Activated CD4-positive, alpha-beta T cell treated with anti-CD3 and anti-CD28 coated beads, Interleukin-2, amount 10 ng/mL, durations not matched to agents 7 days and 5 days (primary cell): ENCODE measurements at places on chromosomes 7 and 10. TPM values are rescaled to one million over a fixed set of nuclear protein-coding genes. Genes with fewer than 3 reads are reported as not detected.
A peak's percentile ranks its signal among the peaks of the same experiment; 100 is the strongest.

Gene RAMP3
- total RNA-seq: not detected

Gene TAS2R41
- total RNA-seq: not detected

Gene IKZF1
- 406 TPM for total RNA-seq

Gene VDAC2
- total RNA-seq: 122 TPM

Gene ASB10
- not detected for total RNA-seq

Gene AUTS2
- 18.9 TPM for total RNA-seq

Gene RHOBTB1
- 0.07 TPM for total RNA-seq

Gene GIMAP7
- total RNA-seq: 244 TPM

Gene TMEM236
- total RNA-seq: 0.04 TPM

DNA sequence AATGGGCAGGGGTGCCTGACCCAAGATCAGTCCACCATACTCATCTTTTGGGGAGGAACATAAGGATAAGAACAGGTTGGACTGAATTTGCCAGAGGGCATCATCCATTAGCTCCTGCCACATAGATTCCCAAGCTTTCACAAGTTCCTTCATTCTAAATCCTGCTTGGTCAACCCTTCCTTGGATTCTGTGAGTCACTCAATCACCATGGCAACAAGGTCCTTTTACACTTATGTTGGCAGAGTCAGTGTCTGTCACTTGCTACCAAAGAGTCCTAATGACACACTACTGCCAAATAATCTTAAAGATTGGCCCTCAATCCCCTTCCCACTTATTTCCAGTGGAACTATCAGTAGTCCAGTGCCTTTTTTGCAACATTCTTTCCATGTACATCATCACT lies 5.0 kb upstream of the LGI1 start:
- H3K27me3 ChIP-seq: peaks cover 17% of the 10 kb centered on the region
- no peaks in the 10 kb centered on the region for H3K36me3 ChIP-seq
- DNase-seq: no peak
- H3K4me3 ChIP-seq: no peak overlapping the region
- no peak overlapping the region for H3K27ac ChIP-seq

DNA sequence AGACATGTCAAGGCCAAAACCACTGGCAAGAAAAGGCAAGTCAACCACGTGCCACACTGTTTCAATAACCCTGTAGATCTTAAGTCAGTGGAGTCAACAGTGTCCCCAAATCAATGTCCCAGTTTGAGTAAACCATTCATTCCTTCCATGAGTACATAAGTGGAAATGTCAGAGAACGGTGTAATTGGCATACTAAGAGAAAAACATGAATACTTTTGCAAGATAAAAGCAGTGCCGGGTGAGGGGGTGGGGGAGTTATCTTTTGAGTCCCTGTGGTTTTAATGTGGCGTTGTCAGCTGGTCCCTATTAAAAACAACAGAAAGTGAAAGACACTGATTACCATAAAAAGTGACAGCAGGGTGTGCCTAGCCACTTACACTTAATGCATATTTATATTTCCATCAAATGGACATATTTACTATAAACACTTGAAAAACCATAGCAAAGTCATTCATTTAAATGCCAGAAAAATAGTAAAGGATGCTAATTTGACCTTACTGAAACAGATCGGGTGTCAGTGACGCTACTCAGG lies 37.8 kb downstream of the RSU1 start:
- peak; percentile 55 for DNase-seq
- no peak overlapping the region for H3K4me3 ChIP-seq
- peaks cover 18% of the 10 kb centered on the region for H3K36me3 ChIP-seq
- H3K4me1 ChIP-seq: peaks cover 28% of the 10 kb centered on the region
- peak overlapping the region; percentile 59 for H3K27ac ChIP-seq
- H3K27me3 ChIP-seq: no peaks in the 10 kb centered on the region

DNA sequence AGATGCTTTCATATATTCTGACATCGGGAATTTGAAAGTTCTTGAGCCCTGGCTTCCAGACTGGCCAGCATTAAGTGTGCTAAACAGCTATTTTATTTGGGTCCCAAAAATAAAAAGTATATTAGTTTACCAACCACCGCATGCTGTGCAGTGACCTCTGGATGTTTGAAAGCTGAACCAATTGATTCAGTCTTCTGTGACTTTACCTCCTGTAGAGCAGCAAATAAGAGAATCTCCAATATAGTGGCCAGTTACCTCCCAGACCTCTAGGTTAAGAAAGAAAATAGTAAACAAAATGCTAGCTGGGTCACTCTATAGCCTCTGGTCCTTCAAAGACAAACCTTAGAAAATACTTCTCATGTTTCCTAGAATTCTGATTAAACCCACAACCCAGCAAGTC lies 424.6 kb upstream of the NFE2L3 start:
- no peak for DNase-seq
- peaks cover 4% of the 10 kb centered on the region for H3K27me3 ChIP-seq
- H3K4me3 ChIP-seq: no peak overlapping the region
- H3K4me1 ChIP-seq: no peaks in the 10 kb centered on the region

- no peaks in the 10 kb centered on the region for H3K36me3 ChIP-seq
- H3K4me3 ChIP-seq: no peak overlapping the region
- H3K27ac ChIP-seq: no peak overlapping the region
- H3K4me1 ChIP-seq: no peaks in the 10 kb centered on the region
- DNase-seq: peak; percentile 54
- peaks cover 4% of the 10 kb centered on the region for H3K27me3 ChIP-seq
Measured at GRCh38 chr10:18104223-18104872, 35.9 kb upstream of the CACNB2 start.

GRCh38 chr10:68099736-68100135 lies 9.6 kb upstream of the MYPN start:
- DNase-seq: no peak
- peaks cover 12% of the 10 kb centered on the region for H3K27me3 ChIP-seq
- H3K27ac ChIP-seq: no peak overlapping the region
- no peaks in the 10 kb centered on the region for H3K36me3 ChIP-seq

GRCh38 chr7:139943401-139943800 lies 114.3 kb downstream of the TBXAS1 start:
- no peak for DNase-seq
- H3K36me3 ChIP-seq: peaks cover 13% of the 10 kb centered on the region
- H3K4me3 ChIP-seq: no peak overlapping the region

GRCh38 chr7:51789489-51789888 lies 472.9 kb upstream of the COBL start:
- H3K4me1 ChIP-seq: no peaks in the 10 kb centered on the region
- H3K27me3 ChIP-seq: no peaks in the 10 kb centered on the region
- no peak overlapping the region for H3K27ac ChIP-seq
- H3K36me3 ChIP-seq: no peaks in the 10 kb centered on the region
- no peak overlapping the region for H3K4me3 ChIP-seq

DNA sequence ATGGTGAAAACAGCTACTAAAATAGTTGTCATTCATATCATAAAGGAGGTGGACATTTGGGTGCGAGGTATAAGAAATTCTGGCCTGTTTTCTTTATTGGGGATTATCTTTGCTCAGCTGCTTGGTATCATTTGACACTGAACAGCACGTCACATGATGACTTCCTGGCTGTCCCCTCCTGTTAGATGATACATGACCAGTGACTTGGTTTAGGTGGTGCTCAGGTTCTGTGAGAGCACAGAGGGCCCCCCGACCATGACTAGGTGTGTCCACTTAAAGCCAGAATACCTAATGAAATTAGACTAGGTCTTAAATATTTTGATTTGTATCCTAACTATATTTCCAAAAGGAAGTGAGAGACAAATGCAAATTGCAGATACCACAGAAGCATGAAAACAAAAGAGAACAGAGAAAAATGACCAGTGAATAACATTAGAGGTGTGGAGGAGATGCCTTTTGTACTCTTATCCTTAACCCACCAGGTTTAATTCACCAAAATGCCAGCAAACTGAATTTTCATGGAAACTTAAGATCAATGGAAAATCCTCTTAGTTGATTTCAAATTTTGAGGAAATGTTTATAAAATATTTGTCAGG lies 50.6 kb upstream of the GJD4 start:
- no peak overlapping the region for H3K4me3 ChIP-seq
- H3K4me1 ChIP-seq: no peaks in the 10 kb centered on the region
- no peaks in the 10 kb centered on the region for H3K27me3 ChIP-seq
- no peak overlapping the region for H3K27ac ChIP-seq
- peaks cover 8% of the 10 kb centered on the region for H3K36me3 ChIP-seq
- DNase-seq: no peak

DNA sequence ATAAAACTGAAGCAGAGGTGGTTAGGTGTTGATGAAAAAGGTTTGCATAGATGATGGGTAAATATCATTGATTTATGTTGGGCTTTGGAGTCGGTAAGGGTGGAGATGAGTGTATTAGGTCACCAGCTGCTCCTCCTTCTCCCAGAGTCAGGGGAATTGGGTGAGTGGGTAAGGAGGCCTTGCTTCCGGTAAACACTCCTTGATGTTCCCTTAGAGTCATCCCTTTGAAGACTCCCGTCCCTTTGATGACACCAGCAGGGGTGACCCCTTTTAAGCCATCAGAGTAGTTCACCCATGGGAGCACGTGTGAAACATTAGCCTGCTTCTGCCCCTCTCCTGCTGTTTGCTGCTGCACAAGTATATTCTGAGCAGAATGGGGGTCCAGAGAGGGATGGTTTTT lies 92.2 kb upstream of the DKK1 start:
- H3K27ac ChIP-seq: no peak overlapping the region
- DNase-seq: no peak
- H3K27me3 ChIP-seq: peaks cover 2% of the 10 kb centered on the region
- H3K4me3 ChIP-seq: no peak overlapping the region

DNA sequence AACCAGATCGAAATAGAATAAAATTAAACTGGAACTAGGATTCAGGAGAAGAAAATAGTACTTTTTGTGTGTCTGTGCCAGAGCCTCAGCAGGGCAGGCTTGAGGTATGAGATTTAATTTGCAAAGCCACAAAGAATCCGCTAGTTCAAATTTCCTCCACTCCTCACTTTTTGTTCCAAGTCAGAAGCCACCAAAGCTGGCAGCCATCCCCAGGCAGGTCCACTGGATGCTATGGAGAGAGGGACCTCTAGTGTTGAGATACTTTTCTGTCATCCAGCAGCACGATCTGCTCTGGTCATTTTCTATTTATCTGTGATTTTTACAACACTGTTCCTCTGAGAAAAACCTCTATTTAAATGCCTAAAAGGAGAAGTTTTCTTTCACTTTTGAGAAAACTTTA lies 147.9 kb upstream of the FRMD4A start:
- no peaks in the 10 kb centered on the region for H3K36me3 ChIP-seq
- H3K27ac ChIP-seq: no peak overlapping the region
- DNase-seq: no peak
- H3K4me1 ChIP-seq: no peaks in the 10 kb centered on the region

- no peaks in the 10 kb centered on the region for H3K36me3 ChIP-seq
- peaks cover 16% of the 10 kb centered on the region for H3K4me1 ChIP-seq
- H3K27ac ChIP-seq: no peak overlapping the region
- DNase-seq: no peak
- no peak overlapping the region for H3K4me3 ChIP-seq
Measured at GRCh38 chr10:88116971-88117626, 253.7 kb downstream of the PTEN start.

DNA sequence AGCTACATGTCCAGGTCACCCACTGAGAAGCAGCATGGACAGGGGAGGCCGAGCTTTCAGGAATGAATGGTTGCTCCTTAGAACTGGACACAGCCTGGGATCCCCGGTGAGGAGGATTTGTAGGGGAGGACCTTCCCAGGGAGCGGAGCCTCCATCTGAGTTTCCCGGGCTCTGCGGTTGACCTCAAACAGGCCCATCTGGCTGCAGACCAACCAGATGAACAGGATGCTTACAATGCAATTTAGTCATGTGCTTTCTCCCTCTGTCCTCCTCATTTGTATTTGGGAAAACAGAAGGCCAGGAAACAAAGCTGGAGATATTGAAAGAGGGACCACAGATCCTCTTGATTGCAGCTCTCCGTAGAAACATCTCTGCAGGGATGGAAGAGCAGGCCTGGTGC lies 104.8 kb downstream of the EMX2 start:
- peaks cover 15% of the 10 kb centered on the region for H3K27me3 ChIP-seq
- H3K36me3 ChIP-seq: no peaks in the 10 kb centered on the region
- peaks cover under 1% of the 10 kb centered on the region for H3K4me1 ChIP-seq
- no peak overlapping the region for H3K27ac ChIP-seq
- H3K4me3 ChIP-seq: no peak overlapping the region

GRCh38 chr7:514242-514641 lies 5.4 kb downstream of the PDGFA start:
- peaks cover 8% of the 10 kb centered on the region for H3K4me1 ChIP-seq
- no peak for DNase-seq
- no peak overlapping the region for H3K4me3 ChIP-seq
- no peaks in the 10 kb centered on the region for H3K36me3 ChIP-seq
- H3K27me3 ChIP-seq: peaks cover 25% of the 10 kb centered on the region

- no peak for DNase-seq
- no peaks in the 10 kb centered on the region for H3K36me3 ChIP-seq
- no peak overlapping the region for H3K4me3 ChIP-seq
- no peaks in the 10 kb centered on the region for H3K4me1 ChIP-seq
- no peak overlapping the region for H3K27ac ChIP-seq
- no peaks in the 10 kb centered on the region for H3K27me3 ChIP-seq
Measured at GRCh38 chr7:44283381-44284211, 41.8 kb downstream of the CAMK2B start.

DNA sequence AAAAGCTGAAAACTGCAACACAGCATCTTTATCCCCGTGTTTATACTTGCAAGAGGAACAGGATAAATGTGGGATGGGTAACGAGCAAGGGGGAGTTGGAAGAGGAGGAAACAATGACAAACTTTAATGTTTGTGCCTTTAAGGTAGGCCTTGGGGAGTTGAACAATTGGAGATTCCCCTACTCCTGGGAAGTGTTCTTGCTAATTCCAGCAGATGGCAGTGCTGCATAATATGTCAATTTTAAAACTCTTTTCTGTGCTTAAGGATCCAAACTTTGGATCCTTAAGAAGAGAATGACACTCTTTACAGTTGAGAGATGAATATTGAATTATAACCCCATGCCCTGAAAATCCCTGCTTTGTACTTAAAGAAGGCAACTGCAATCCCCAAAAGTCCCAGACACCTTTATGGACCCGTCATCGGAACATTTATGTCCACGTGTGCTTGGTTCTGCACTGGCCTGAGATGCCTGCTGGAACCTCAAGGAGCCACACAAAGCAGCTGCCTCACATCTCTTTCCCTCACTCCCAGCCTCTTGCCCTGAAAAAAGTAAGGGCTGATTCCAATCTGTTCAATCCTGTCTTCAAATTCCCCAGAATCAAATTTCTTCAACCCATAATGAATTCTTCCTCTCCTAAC lies 12.0 kb downstream of the IFIT5 start:
- H3K27ac ChIP-seq: no peak overlapping the region
- H3K4me1 ChIP-seq: peaks cover 2% of the 10 kb centered on the region
- peaks cover 12% of the 10 kb centered on the region for H3K36me3 ChIP-seq
- H3K27me3 ChIP-seq: peaks cover 2% of the 10 kb centered on the region
- no peak overlapping the region for H3K4me3 ChIP-seq

DNA sequence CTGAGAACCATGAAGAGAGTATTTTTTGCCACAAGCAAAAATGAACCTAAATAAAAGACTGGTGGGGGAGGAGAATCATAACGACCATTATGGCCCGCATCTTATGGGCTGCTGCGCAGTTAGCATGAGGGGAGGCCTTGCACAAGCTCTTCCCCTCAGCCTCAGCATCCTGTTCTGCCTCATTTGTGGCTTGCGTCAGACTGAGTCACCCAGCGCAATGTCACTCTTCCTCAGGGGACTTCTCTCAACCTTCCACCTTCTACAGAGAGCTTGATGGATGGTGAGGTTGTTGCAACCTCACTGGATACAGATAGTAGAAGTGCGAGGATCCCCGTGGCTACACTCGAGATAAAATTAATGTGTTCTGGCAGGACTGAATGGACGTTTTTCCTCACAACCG lies 16.8 kb upstream of the GPR15LG start:
- no peak for DNase-seq
- peaks cover 2% of the 10 kb centered on the region for H3K27me3 ChIP-seq
- peaks cover 10% of the 10 kb centered on the region for H3K4me1 ChIP-seq
- peaks cover 17% of the 10 kb centered on the region for H3K36me3 ChIP-seq
- no peak overlapping the region for H3K27ac ChIP-seq
